ENCODE measurements at places on chromosomes 3 and 15.

DNA sequence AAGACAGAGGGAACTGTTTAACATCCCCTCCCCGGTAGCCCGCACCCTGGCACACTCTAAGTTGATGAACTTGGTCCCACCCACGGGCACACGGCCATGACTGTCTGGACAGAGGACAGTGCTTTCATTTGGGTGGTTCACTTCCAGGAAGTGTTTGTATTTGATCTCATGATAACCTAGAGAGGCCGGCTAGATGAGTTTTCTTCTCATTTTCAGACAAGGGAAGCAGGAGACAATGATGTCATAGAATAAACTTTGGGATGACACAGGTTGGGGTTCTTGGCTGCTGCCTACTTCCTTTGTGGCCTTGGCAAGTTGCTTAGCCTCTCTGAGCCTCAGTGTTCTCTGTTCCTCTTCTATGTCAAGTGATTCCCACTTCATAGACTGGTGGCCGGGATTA, 16.1 kb upstream of the LYSMD4 start:
- DNase-seq: no peak

DNA sequence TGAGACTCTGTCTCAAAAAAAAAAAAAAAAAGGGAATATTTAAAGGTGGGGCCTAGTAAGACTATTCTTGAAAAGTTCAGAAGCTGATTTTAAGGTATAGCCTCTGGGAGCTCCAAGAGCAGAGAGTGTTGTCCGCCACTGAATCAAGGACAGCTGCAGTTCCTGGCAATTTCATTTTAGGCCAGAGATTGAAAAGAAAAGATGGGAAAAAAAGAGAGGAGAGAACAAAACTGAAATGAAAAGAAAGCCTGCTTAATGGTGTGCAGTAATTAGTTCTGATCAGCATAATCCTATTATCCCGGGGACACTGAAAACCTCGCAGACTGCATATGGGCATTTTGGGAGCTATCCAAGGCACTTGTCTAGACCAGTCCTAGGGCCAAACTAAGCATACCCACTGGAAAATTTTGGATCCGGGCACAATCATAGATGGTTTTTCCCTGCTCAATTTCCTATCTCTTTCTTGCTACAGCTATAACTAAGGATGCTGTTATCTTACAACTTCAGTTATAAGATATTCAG, 43.2 kb downstream of the EHHADH start:
- no peak for DNase-seq

GRCh38 chr15:39110746-39111145, 470.1 kb upstream of the THBS1 start:
- no peak for DNase-seq

- DNase-seq: no peak
Measured at GRCh38 chr15:82129149-82129692, 83.4 kb upstream of the MEX3B start.

DNA sequence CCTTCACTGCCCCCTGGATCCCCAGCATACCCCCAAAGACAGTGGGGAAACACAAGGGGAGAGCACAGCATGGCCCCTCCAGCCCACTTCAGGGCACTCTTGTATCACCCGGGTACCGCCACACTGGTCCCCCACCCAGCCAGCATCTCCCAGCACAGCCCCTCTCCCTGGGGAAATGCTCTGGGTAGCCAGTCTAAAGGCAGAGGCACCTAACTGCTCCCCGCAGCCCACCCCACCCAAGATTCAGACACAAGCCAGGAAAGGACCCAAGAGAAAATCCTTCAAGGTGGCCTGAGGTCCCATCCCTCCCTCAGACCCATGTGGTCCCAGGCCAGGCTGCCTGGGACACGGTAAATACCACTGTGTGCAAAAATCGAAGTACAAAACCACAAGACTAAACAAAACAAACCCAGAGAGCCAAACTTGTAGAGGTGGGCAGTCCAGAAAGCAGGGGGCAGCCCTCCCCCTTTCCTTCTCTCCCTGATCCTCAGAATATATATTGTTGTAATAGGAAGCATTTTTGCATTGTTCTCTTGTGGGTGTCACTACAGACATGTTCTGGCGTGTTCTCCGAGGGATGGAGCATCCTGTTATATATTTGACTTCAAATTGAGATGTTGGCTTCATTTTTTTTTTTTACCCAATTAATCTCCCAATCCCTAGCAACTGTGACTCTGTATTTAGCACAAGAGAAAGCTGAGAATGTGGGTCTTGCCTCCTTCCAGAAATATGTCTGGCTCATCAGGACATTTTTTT, 51.7 kb downstream of the GRIP2 start:
- DNase-seq: no peak

GRCh38 chr15:48578965-48579364, 66.5 kb downstream of the FBN1 start:
- no peak for DNase-seq

- DNase-seq: no peak
Measured at GRCh38 chr3:20914310-20914709, 728.3 kb upstream of the SGO1 start.

DNA sequence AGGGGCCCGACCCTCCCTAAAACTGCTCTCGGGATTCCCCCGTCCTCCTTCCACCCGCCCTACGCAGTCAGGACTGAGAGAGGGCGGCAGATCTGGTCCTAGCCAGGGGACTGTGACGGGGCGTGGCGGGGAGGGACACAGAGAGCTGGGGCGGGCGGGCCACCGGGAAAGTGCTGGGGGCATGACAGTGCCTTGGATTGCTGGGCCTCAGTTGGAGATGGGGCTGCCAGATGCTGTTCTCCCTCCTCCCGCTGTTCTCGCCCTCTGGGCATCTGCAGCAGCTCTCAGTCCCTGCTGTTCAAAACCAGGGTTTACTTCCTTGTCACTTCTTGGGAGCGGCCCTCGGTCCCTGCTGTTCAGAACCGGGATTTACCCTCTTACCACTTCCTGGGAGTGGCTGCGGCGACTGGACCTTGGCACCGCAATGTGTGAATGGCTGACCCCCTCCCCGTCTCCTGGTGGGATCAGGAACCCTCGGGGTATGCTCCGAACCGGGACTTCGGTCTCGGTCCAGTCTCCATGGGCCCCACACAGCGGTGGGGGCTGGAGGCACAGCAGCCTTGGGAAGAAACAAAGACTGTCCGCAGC, 1.8 kb upstream of the RPP25 start:
- no peak for DNase-seq

DNA sequence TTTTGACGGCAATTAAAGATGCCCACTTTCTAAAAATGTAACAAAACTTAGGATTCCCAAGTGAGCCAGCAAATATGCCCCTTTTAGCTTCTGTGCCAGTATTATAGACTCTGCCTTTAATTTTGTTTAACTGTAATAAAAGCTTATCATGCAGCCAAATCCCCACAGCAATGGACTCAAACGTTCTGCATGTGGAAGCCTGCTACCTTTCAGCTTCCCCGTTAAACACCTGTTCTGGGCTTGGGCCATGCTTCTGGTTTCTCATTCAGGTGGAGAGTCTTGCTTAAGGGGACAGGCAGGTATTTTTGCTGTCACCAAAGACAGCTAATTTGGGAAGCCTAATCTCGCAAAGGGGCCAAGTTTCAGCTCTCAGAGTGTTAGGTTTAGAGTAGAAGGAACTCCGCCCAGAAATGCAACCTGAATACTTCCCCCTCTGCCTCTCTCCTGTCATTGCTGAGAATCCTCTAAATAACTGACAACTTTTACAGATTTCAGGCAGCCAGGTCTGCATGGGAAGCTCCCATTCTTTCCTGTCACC, 399.4 kb upstream of the ATP11B start:
- no peak for DNase-seq

- no peak for DNase-seq
Measured at GRCh38 chr3:155690921-155691320, 54.0 kb downstream of the PLCH1 start.

DNA sequence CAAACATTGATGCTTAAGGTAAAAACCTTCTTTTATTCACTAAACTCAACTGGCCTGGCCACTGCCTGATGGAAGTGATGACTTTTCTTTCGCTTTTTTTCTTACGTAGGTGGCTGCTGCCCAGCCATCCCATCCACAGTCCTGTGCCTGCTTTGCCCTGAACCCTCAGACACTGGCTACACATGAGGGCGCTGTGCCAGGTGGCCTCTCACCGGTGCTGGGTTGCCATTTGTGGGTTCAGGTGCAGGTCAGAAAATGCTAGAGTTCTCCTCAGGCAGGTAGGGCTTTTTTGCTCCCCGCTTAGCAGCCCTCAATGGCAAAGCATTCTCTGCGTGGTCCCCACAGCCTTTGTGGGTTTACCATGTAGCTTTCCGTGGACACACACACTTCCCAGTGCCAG, 88.3 kb upstream of the PRR23E start:
- DNase-seq: no peak

Data from T-helper 1 cell (primary cell).